SJSA1 (cell line): ENCODE measurements at places on chromosomes 12 and 14. TPM values are rescaled to one million over a fixed set of nuclear protein-coding genes. Genes with fewer than 3 reads are reported as not detected.

DIO3 gene
- total RNA-seq = not detected in 2 replicates

DNA sequence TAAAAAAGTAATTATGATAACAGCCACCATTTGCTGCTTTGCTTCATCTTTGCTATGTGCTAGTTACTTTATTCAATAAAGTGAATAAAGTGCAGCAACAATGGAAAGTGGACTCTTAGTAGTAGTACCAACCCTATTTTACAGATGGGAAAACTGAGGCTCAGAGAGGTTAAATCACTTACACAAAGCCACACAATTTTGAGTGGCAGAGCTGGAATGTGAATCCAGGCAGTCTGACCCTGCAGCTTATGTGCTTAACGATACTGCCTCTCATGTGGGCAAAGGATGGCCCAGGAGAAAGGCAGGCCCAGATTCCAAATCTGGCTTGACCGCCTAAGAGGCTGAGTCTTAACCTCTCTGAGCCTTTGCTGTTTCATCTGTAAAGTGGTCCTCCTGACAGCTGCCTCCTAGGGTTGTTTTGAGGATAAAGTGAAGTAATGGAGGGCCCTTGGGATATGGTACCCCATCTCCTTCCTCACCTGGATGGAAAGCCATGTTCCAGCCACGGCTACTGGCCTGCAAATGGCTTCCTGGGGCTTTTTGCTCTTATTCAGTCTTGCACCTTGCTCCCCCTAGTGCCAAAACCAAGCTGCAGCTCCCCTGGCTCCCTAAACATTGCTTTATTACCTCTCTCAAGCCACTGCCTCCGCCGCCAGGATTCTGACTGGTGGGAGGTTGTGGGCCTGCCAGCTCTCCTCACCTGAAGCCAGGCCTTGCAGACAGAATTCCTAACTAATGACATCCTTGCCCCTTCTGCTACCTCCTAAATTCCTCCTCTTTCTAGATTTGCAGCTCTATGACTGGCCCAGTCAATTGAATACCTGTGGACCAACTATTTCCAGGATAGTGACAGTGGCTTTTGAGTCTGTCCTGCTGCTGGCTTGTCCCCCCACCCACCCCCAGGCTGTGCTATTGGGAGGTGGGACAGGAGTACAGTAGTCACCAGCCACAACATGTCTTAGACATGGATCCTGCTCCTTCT, 283.3 kb upstream of the PWP1 start:
- no peak overlapping the region for H3K4me3 ChIP-seq
- H3K27ac ChIP-seq = no peak overlapping the region
- H3K36me3 ChIP-seq = no peaks in the 10 kb centered on the region
- H3K4me1 ChIP-seq = peaks cover 13% of the 10 kb centered on the region

DNA sequence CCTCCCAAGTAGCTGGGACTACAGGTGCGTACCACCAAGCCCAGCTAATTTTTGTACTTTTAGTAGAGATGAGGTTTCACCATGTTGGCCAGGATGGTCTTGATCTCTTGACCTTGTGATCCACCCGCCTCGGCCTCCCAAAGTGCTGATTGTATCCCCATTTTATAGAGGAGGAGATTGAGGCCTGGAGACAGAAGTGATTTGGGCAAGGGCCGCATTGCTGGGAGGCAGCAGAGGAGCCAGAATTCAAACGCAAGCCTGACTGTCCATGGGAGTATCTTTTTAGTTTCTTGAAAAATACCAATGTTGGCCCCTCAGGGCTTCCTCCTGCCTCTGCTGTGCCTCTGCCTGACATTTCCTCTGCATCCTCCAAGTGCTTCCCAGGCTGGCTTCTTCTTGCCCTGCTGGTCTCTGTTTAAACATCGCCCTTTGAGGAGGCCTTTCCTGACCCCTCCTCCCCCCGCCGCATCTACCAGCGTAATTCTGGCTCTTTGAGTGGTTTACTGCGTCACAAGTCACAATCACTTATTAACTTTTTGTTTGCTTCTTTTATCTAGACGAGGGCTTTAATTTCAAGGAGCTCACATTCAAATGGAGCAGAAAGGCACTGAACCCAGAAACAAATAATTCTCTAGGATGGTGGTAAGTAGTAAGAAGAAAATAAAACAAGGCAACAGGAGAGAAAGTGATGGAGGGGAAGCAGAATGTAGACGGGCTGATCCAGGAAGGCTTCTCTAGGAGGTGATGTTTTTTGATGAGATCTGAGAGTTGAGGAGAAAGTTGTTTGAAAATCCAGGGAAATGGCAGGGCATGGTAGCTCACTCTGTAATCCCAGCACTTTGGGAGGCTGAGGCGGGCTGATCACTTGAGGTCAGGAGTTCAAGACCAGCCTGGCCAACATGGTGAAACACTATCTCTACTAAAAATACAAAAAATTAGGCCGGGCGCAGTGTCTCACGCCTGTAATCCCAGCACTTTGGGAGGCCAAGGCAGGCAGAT, 91.0 kb upstream of the MED13L start:
- peaks cover 30% of the 10 kb centered on the region for H3K4me1 ChIP-seq
- no peak overlapping the region for H3K27ac ChIP-seq
- no peaks in the 10 kb centered on the region for H3K27me3 ChIP-seq
- H3K4me3 ChIP-seq = no peak overlapping the region
- DNase-seq = no peak

KRT3 gene
- 0.08 TPM in 1 of 2 replicates, not detected in the other for total RNA-seq

- DNase-seq = peak; percentile 27
- no peaks in the 10 kb centered on the region for H3K27me3 ChIP-seq
- no peaks in the 10 kb centered on the region for H3K36me3 ChIP-seq
- no peak overlapping the region for H3K27ac ChIP-seq
Measured at GRCh38 chr12:95385246-95386035, 88.5 kb upstream of the METAP2 start.

- H3K36me3 ChIP-seq = no peaks in the 10 kb centered on the region
- H3K4me1 ChIP-seq = no peaks in the 10 kb centered on the region
- no peak overlapping the region for H3K27ac ChIP-seq
- no peaks in the 10 kb centered on the region for H3K27me3 ChIP-seq
Measured at GRCh38 chr12:101794574-101794973, 36.2 kb downstream of the GNPTAB start.

NUP107 gene
- total RNA-seq = 62.8 and 93.5 TPM in 2 replicates

- H3K27me3 ChIP-seq = no peaks in the 10 kb centered on the region
- no peak for DNase-seq
- H3K36me3 ChIP-seq = no peaks in the 10 kb centered on the region
- H3K4me1 ChIP-seq = no peaks in the 10 kb centered on the region
- no peak overlapping the region for H3K27ac ChIP-seq
Measured at GRCh38 chr12:14272956-14273912, 92.2 kb upstream of the ATF7IP start.
